Activated CD4-positive, alpha-beta T cell treated with anti-CD3 and anti-CD28 coated beads, Interleukin-2, amount 10 ng/mL, durations not matched to agents 7 days and 5 days (primary cell): ENCODE measurements at places on chromosomes 11 and 22. TPM values are rescaled to one million over a fixed set of nuclear protein-coding genes. Genes with fewer than 3 reads are reported as not detected.
A peak's percentile ranks its signal among the peaks of the same experiment; 100 is the strongest.

GRCh38 chr22:37545703-37546436 is 14.4 kb upstream of the CDC42EP1 start:
- no peak overlapping the region for H3K4me3 ChIP-seq
- no peaks in the 10 kb centered on the region for H3K36me3 ChIP-seq
- H3K4me1 ChIP-seq = peaks cover 21% of the 10 kb centered on the region

DNA sequence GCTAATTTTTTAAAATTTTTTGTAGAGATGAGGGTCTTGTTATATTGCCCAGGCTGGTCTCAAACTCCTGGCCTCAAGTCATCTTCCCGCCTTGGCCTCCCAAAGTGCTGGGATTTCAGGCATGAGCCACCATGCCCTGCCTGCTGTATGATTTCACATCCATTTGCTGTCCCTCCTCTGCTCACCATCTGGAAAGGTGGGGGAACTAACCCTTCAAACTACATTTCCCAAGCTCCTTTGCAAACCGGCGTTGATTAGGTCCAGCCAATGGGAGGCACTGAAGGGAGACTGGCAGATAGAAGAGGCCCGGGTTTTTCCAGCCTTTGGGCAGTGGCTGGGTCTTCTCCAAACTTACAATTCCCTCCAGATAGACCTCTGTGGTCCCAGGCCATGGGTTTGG is 19.3 kb downstream of the RFPL1 start:
- no peak overlapping the region for H3K4me3 ChIP-seq
- H3K4me1 ChIP-seq = no peaks in the 10 kb centered on the region
- H3K27me3 ChIP-seq = no peaks in the 10 kb centered on the region

DNA sequence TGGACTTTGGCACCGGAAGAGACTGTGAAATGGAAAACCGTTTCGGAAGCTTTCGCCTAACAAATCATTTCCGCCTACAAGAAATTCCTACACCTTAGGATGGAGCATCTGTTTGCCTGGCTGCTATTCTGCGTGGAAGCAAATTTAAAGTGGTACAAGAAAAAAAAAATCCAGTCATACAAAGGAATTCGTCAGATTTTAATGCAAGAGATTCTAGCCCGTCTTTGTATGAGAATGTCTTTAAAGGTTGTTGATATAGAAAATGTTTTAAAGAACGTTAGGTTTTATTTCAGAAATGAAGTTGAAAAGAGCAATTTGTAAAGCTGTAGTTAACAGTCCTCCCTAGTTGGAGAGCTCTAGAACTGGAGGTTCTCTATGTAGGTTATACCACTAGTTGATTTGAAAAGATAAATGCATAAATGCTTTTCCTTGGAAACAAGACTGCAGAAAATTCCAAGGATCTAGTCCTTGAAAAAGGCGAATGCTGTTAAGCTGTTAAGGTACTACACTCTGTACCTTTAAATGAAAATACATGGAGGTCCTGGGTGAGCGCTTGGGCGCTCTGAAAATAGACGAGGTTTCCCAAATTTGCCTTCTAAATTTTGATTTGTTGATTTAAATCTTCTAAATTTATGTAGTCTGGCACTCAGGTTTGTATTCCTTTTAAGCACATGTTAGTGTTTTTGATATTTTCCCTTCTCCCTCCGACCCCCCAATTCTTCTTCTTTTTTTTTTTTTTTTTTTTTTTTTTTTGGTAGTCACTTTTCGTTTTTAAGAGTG is 2.4 kb downstream of the NCR3LG1 start:
- H3K27me3 ChIP-seq = peaks cover 31% of the 10 kb centered on the region
- peaks cover 7% of the 10 kb centered on the region for H3K36me3 ChIP-seq
- peaks cover 31% of the 10 kb centered on the region for H3K4me1 ChIP-seq
- H3K27ac ChIP-seq = peak overlapping the region; percentile 77

DNA sequence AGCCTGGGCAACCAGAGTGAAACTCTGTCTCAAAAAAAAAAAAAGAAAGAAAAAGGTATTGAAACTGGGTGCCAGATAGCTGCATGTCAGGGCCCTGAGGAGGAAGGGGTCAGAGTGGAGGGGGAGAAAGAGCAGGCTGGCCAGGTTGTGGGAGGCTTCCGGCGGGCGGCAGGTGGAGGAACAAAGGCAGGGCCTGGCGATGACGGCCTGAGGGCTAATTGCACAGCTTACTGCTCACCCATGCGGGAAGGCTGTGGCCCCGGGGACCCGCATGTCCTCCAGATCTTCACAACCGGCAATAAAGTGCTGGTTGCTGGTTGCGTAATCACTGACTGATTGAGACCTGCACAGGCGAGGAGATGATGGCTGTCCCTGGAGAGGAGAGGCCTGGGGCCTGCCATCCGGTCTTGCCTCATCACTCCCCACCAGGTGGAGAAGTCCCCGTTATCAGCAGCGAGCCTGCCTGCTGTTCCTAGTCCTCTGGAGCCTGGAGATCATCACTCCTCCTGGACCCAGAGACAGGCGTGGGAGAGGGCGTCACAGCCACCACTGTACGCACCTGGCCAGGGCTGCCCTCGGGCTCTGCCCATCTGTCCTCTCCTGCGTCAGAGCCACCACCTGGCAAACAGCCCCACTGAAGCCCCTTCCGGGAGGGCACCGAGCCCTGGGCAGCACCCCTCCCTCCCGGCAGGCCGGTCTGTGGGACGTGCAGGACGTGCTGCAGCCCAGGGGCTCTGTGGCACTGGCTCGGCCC is 18.7 kb downstream of the H19 start:
- H3K27me3 ChIP-seq = no peaks in the 10 kb centered on the region
- H3K36me3 ChIP-seq = no peaks in the 10 kb centered on the region
- H3K4me3 ChIP-seq = no peak overlapping the region
- H3K4me1 ChIP-seq = no peaks in the 10 kb centered on the region
- H3K27ac ChIP-seq = no peak overlapping the region

GRCh38 chr11:33687733-33688479 is 12.7 kb downstream of the C11orf91 start:
- no peak overlapping the region for H3K4me3 ChIP-seq
- no peaks in the 10 kb centered on the region for H3K36me3 ChIP-seq
- peaks cover 7% of the 10 kb centered on the region for H3K27me3 ChIP-seq
- no peaks in the 10 kb centered on the region for H3K4me1 ChIP-seq
- no peak overlapping the region for H3K27ac ChIP-seq

DNA sequence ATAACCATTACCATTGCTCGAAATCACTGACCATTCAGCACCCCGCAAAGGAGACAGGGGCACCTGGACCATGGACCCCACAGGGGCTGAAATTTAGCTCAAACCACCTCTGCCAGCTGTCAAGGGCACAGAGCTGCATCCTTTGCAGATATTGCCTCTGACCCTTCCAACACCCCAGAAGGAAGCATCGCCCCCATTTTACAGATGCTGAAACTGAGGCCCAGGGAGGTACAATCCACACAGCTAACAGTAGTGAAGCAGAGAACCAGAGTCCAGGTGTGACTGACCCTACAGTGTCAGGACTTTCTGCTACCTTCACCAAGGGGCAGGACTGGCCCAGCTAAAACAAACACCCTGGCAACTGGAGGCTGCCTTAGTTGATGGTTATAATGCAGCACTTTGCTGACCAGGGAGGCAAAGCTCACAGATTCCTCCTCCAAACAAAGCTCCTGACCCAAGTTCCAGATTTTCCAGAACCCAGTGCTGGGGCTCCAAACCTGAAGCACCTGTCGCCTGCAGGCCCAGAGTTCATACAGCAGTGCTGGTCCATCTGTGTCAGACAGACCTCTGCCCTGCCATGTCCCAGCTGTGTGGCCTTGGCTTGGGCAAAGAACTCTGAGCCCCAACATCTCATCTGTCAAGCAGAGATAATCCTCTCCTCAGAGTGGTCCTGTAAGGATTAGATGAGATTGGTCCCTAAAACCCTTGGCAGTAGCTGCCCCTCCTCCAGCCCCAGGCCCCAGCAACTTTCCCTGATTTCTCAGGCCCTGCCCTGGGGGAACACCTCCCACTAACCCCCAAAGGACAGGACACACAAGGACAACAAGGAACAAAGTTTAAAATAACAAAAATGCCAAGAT is 15.2 kb upstream of the ARAP1 start:
- no peak for DNase-seq
- H3K27me3 ChIP-seq = no peaks in the 10 kb centered on the region
- H3K4me1 ChIP-seq = peaks cover 8% of the 10 kb centered on the region

GRCh38 chr22:28208036-28208435 is 289.0 kb upstream of the PITPNB start:
- H3K4me1 ChIP-seq = no peaks in the 10 kb centered on the region
- no peak overlapping the region for H3K4me3 ChIP-seq
- no peaks in the 10 kb centered on the region for H3K36me3 ChIP-seq
- no peaks in the 10 kb centered on the region for H3K27me3 ChIP-seq
- DNase-seq = no peak
- no peak overlapping the region for H3K27ac ChIP-seq

GRCh38 chr22:32123657-32124056 is 35.4 kb downstream of the C22orf42 start:
- peaks cover 15% of the 10 kb centered on the region for H3K4me1 ChIP-seq
- DNase-seq = no peak
- no peak overlapping the region for H3K27ac ChIP-seq
- no peaks in the 10 kb centered on the region for H3K27me3 ChIP-seq
- H3K4me3 ChIP-seq = no peak overlapping the region

- peaks cover 2% of the 10 kb centered on the region for H3K27me3 ChIP-seq
- H3K4me1 ChIP-seq = peaks cover 8% of the 10 kb centered on the region
- no peaks in the 10 kb centered on the region for H3K36me3 ChIP-seq
Observed at GRCh38 chr11:44979543-44980399, 29.1 kb upstream of the TP53I11 start.

- H3K36me3 ChIP-seq = no peaks in the 10 kb centered on the region
- H3K27ac ChIP-seq = no peak overlapping the region
- DNase-seq = no peak
- H3K27me3 ChIP-seq = no peaks in the 10 kb centered on the region
- peaks cover 4% of the 10 kb centered on the region for H3K4me1 ChIP-seq
Observed at GRCh38 chr22:45683248-45683647, 11.6 kb downstream of the ATXN10 start.

GRCh38 chr11:79174045-79175008 is 266.5 kb downstream of the TENM4 start:
- no peak overlapping the region for H3K4me3 ChIP-seq
- no peaks in the 10 kb centered on the region for H3K4me1 ChIP-seq
- no peak for DNase-seq
- H3K36me3 ChIP-seq = no peaks in the 10 kb centered on the region
- H3K27me3 ChIP-seq = peaks cover 2% of the 10 kb centered on the region

DNA sequence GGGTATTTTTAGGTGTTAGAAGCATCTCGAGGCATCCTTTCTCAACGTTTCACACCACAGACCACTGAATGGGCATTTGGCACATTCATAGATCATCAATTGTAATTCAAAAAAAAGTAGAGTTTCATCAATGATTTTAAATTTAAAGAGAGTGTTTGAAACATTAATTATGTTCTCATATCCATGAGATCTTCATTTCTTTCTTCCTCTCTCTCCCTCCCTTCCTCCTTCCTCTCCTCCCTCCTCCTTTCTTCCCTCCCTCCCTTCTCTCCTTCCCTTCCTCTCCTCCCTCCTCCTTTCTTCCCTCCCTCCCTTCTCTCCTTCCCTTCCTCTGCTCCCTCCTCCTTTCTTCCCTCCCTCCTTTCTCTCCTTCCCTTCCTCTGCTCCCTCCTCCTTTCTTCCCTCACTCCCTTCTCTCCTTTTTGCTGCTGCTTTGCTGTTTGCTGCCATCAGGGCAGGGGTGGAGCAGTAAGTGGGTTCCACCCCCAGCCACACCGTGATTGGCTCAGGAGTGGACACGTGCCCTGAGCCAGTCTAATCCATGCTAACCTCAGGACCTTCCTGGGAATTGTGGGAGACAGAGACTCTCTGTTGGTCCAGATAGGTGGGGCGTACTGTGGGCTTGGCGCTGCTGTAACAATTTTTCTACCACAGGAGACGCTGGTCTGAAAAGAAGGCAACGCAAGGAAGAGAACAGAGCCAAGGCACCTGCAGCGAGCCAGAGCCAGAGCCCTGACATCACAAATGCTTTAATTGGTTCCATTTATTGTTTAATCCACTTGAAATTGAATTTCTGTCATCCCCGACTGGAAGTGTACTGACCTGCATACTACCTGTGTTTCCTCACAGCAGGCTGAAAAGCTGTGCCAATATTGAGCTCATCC is 33.7 kb upstream of the APOBEC3A start:
- H3K27me3 ChIP-seq = peaks cover 32% of the 10 kb centered on the region
- H3K4me3 ChIP-seq = no peak overlapping the region
- DNase-seq = no peak
- H3K36me3 ChIP-seq = no peaks in the 10 kb centered on the region
- no peak overlapping the region for H3K27ac ChIP-seq
- peaks cover 3% of the 10 kb centered on the region for H3K4me1 ChIP-seq

DNA sequence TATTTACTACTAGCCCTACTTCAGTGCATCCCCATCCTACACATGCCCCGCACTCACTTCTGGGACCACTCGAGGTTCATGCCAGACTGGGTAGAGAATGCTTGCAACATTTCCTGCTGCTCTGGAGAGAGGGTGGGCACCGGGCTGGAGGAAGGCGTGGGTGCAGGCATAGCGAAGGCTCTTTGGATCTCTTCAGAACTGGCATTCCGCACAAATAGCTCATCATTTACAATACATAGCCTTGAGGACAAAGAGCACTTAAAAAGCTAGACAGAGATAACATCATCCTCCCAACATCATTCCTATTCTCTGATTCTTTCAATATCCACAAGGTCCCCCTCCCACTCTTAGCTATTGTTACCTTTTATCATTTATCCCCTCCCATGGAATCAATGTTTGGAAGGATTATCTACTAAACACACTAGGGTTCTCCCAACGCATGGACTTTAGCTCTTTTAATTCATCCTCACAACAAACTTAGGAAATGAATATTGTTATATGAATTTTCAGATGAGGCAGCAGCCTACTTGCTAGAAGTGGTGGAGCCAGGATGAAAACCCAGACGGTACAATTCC is 2.5 kb upstream of the TMEM223 start:
- no peak for DNase-seq
- H3K4me3 ChIP-seq = no peak overlapping the region
- H3K4me1 ChIP-seq = peaks cover 34% of the 10 kb centered on the region
- peak overlapping the region; percentile 46 for H3K27ac ChIP-seq

DNA sequence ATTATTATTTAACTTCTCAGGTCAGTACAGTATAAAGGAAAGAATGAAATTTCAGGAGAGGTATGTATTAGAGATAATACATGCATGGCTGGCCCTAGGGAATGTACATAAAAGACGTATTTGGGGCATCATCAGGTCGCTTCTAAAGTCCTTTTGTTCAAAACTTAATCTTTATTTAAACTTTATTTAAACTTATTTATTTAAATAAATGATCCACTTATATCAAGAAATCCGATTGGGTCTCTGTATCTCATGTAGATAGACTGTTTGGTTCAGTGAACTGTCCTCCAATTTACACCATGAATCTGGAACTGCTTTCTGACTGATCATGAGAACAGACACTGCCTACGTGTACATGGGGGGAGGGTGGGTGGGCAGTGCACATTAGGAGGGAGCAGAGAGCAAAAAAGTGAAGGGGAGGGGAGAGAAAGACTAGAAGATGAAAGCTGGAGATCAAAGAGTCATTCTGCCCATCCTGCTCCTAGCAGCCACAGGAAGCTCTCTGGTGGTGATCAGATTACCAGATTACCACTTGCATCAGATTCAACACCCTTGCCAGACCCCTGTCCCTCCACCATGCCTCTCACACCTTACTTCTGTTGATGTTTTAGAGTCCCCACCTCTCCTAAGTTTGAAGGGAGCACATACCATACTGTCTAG is 92.1 kb upstream of the MTMR2 start:
- no peaks in the 10 kb centered on the region for H3K27me3 ChIP-seq
- peaks cover 5% of the 10 kb centered on the region for H3K36me3 ChIP-seq
- H3K27ac ChIP-seq = peak overlapping the region; percentile 73
- peak; percentile 60 for DNase-seq
- H3K4me3 ChIP-seq = peak overlapping the region; percentile 1

The GLB1L3 gene
- total RNA-seq = 6.8 TPM

The PAMR1 gene
- not detected for total RNA-seq

The SLC25A45 gene
- total RNA-seq = 40.9 TPM

The NDUFA6 gene
- 89.8 TPM for total RNA-seq

The ASRGL1 gene
- total RNA-seq = 1.2 TPM

The NELL1 gene
- not detected for total RNA-seq

The THRSP gene
- total RNA-seq = not detected

The LIF gene
- total RNA-seq = 103 TPM
